ENCODE measurements at places on chromosomes 6 and 20. TPM values are rescaled to one million over a fixed set of nuclear protein-coding genes. Genes with fewer than 3 reads are reported as not detected.

FAM229B gene
- 11.5 TPM for polyA plus RNA-seq

PACSIN1 gene
- polyA plus RNA-seq = not detected

GSTA1 gene
- polyA plus RNA-seq = not detected

GGTLC1 gene
- not detected for polyA plus RNA-seq

PPP1R14C gene
- 30.1 TPM for polyA plus RNA-seq

EPPIN gene
- polyA plus RNA-seq = not detected

SYTL3 gene
- 1.7 TPM for polyA plus RNA-seq

Data from psoas muscle (tissue), 8 donors.